ENCODE measurements at places on chromosomes 11 and 22. TPM values are rescaled to one million over a fixed set of nuclear protein-coding genes. Genes with fewer than 3 reads are reported as not detected.

IL10RA gene
- 1.6 TPM for total RNA-seq

GAB4 gene
- total RNA-seq: not detected

SMTNL1 gene
- not detected for total RNA-seq

IFITM10 gene
- total RNA-seq: 0.94 TPM

ILK gene
- total RNA-seq: 53.5 TPM

OR8B8 gene
- total RNA-seq: not detected

PLAAT2 gene
- total RNA-seq: not detected

Data from parietal lobe (tissue), 2 donors.